Lung (tissue), 17 donors: ENCODE measurements at places on chromosomes 13 and 19. TPM values are rescaled to one million over a fixed set of nuclear protein-coding genes. Genes with fewer than 3 reads are reported as not detected.
A peak's percentile ranks its signal among the peaks of the same experiment; 100 is the strongest.

DNA sequence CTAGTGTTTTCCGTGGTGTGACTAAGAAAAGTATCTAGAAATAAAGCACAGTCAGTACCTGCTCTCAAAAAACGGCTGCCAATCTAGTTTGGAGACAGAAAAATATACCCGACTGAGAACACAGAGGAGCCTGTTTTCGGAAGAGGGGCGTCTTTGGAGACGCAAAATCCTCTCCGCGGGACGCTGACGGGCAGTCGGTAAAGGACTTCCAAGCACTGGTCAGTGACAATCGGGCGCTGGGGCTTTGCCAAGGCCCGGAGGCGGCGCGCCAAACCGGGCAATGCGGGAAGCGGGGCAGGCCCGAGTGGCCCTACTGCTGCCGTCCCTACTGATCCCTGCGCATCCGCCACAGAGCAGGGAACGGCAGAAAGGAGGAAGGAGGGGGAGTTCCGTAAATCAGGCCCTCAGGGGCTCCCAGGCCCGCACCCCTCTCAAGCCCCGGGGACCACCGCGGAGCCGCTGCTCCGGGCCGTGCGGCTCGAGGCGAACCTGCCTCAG, 588 bp upstream of the DPY19L3 start:
- H3K4me3 ChIP-seq: peak overlapping the region; percentile 87
- peaks cover 7% of the 10 kb centered on the region for H3K4me1 ChIP-seq
- peak; percentile 69 for DNase-seq
- H3K27me3 ChIP-seq: no peaks in the 10 kb centered on the region

DNA sequence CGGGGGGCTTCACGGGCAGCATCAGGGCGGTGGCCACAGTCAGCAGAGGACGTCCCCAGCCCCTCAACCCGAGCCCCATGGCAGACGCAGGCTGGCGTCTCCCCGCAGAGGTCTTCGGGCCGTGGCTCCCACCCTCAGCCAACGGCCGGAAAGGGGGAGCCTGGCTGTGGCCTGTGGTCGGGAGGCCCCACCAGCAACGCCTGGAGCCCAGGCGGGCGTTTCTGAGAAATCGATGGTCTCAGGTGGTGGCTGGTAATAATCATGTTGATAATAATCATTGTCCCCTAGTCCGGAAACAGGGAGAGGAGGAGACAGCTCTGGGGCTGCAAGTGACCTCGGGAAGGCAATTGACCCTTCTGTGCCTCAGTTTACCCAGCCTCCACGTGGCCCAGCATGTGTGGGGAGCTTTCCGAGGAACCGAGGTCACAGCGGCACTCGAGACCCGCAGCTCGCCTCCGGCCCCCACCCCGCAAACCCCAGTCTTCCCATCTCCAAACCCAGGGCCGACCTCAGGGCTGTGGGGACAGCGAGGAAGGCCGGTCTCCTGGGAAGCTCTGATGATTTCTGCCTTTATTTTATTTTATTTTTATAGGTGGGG, at the start of gene PRSS57:
TSS of gene PRSS57 (minus strand) at position 101 of the 598 bp plus-strand sequence. CDS start at position 79, 22 bp downstream.
- no peaks in the 10 kb centered on the region for H3K27me3 ChIP-seq
- H3K4me1 ChIP-seq: no peaks in the 10 kb centered on the region
- no peak for DNase-seq
- no peak within 1 kb of the TSS for H3K4me3 ChIP-seq
- H3K36me3 ChIP-seq: no peaks in the 10 kb centered on the region

DNA sequence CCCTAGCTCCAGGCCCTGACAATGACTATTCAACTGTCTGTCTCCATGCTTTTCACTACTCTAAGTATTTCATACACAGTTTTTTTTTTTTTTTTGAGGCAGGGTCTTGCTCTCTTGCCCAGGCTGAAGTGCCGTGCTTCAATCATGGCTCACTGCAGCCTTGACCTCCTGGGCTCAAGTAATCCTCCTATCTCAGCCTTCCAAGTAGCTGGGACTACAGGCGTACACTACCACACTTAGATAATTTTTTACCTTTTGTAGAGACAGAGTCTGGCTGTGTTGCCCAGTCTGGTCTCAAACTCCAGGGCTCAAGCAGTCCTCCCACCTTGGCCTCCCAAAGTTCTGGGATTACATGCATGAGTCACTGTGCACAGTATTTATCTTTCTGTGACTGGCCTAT, 815.4 kb downstream of the DACH1 start:
- H3K27me3 ChIP-seq: no peaks in the 10 kb centered on the region
- H3K4me1 ChIP-seq: no peaks in the 10 kb centered on the region
- no peak overlapping the region for H3K27ac ChIP-seq
- DNase-seq: no peak
- no peaks in the 10 kb centered on the region for H3K36me3 ChIP-seq

- DNase-seq: no peak
- no peaks in the 10 kb centered on the region for H3K36me3 ChIP-seq
- no peaks in the 10 kb centered on the region for H3K27me3 ChIP-seq
- no peaks in the 10 kb centered on the region for H3K4me1 ChIP-seq
These were observed 41.9 kb downstream of the GPC6 start for GRCh38 chr13:93268327-93269028.

- H3K27ac ChIP-seq: no peak overlapping the region
- no peaks in the 10 kb centered on the region for H3K27me3 ChIP-seq
- peaks cover 20% of the 10 kb centered on the region for H3K4me1 ChIP-seq
- DNase-seq: peak; percentile 65
- H3K36me3 ChIP-seq: no peaks in the 10 kb centered on the region
These were observed 420.4 kb upstream of the GPC6 start for GRCh38 chr13:92806215-92806614.

DNA sequence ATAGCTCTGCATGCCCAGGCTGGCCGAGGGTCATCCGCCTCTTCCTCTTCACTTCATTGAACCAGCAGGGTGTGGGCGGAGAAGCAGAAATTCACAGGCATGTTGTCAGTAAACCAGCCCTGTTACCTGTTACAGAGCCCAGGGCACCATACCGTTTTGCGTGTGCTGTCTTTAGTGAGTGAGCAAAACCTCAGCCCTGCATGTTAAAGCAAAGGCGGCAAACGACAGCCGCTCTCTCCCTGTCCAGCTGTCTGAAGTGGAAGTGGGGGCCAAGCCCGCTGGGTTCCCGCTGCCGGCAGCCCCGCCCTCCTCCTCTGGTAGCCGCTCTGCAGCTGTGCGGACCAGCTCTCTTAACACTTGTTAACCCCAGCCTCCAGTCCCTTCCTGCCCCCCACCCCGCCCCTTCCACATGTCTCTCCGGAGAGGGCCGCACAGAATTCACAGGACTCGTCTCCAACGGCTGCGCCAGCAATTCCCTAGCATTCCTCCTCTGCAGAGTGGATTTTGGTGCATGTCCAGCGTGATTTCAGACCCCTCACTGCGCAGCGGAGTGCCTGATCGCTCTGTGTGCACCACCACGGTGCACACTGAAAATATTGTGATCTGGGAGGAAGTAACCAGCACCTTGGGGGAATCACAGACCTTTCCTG, 12.7 kb downstream of the KLHL26 start:
- peaks cover 36% of the 10 kb centered on the region for H3K4me1 ChIP-seq
- peak overlapping the region; percentile 61 for H3K27ac ChIP-seq
- DNase-seq: peak; percentile 86
- H3K36me3 ChIP-seq: no peaks in the 10 kb centered on the region
- no peak overlapping the region for H3K4me3 ChIP-seq

DNA sequence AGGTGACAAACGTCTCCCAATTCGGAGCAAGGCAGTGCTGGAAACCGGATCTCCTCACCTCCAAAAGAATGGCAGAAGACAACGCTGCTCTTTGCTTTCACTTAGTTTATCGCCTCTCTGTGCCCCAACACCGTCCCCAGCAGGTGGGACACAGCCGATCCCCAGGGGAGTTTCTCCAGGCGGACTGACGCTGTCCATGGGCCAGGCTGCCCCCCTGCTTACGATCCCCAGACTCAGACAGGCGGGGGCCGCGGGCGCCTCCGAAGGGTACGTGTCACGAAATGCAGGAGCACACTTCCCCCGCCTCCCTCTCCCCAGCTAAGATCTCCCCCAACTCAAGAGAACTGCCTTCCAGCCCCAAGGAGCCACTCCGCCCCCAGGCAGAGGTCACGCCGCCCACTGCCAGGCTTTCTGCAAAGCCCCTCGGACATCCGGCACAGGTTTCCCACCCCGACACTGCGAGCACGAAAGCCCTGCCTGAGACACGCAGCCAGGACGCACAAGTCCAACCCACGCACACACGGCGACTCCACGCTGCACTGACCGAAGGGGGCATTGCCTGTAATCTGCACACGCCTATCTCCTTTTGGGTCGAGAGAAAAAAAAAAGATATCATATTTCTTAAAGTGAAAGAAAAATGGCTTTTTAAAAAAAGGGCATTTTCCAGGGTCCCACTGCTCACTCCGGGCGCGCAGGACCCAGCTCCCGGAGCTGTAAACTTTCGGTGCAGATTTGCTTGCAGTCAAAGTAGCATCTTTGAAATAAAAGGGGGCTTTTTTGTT, 2.0 kb downstream of the SPRY2 start:
- DNase-seq: peak; percentile 82
- peak overlapping the region; percentile 97 for H3K4me3 ChIP-seq
- peak overlapping the region; percentile 95 for H3K27ac ChIP-seq
- no peaks in the 10 kb centered on the region for H3K27me3 ChIP-seq
- peaks cover 10% of the 10 kb centered on the region for H3K4me1 ChIP-seq

- no peak overlapping the region for H3K4me3 ChIP-seq
- H3K36me3 ChIP-seq: no peaks in the 10 kb centered on the region
- no peak for DNase-seq
These were observed 392.8 kb downstream of the SLITRK6 start for GRCh38 chr13:85406269-85406975.

DNA sequence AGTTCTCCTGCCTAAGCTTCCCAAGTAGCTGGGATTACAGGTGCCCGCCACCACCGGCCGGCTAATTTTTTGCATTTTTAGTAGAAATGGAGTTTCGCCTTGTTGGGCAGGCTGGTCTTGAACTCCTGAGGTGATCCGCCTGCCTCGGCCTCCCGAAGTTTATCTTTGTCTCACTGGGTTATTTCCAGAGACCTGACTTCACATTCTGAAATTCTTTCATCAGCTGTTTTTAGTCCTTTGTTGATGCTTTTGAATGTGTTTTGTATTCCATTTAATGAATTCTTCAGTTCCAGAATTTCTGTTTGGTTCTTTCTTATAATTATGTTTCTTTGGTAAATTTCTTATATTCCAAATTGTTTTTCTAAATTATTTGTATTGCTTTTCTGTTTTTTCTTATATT, 55.4 kb upstream of the MLNR start:
- H3K36me3 ChIP-seq: peaks cover 24% of the 10 kb centered on the region
- H3K4me1 ChIP-seq: no peaks in the 10 kb centered on the region
- no peaks in the 10 kb centered on the region for H3K27me3 ChIP-seq
- DNase-seq: no peak
- no peak overlapping the region for H3K4me3 ChIP-seq

DNA sequence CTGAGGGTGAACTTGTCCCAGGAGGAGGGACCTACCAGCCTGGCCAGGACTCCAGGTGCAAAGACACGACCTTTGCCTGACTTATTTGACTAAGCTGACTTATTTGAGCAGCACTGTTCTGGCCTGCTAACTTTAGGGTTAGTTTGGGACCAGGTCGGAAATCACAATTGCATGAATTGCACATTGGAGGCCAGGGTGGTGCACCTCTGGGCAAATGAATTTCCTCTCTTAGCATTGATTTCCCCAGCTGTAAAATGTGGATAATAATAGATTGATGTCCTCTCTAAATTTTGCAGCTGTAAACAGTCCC, 1.4 kb upstream of the BST2 start:
- peak overlapping the region; percentile 5 for H3K27ac ChIP-seq
- no peaks in the 10 kb centered on the region for H3K36me3 ChIP-seq
- peaks cover 4% of the 10 kb centered on the region for H3K4me1 ChIP-seq
- no peaks in the 10 kb centered on the region for H3K27me3 ChIP-seq

DNA sequence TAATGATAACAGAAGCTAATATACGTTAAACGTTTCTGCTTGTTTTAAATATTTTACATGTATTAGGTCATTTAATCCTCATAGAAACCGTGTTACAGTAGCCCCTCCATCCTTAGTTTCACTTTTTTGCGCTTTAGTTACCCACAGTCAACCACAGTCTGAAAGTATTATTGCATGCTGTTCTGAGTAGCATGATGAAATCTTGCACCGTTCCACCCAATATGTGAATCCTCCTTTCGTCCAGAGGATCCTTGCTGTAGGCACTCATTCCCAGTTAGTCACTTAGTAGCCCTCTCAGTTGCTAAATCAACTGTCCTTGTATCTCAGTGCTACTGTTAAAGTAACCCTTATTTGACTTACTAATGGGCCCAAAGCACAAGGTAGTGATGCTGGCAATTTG, 257.8 kb downstream of the ENOX1 start:
- no peaks in the 10 kb centered on the region for H3K4me1 ChIP-seq
- DNase-seq: no peak

- no peak overlapping the region for H3K27ac ChIP-seq
- H3K36me3 ChIP-seq: no peaks in the 10 kb centered on the region
- H3K4me3 ChIP-seq: no peak overlapping the region
- no peaks in the 10 kb centered on the region for H3K27me3 ChIP-seq
These were observed 266.4 kb upstream of the NBEA start for GRCh38 chr13:34675626-34676025.

- peaks cover 4% of the 10 kb centered on the region for H3K36me3 ChIP-seq
- no peak overlapping the region for H3K4me3 ChIP-seq
- no peaks in the 10 kb centered on the region for H3K27me3 ChIP-seq
- peak overlapping the region; percentile 94 for H3K27ac ChIP-seq
- peaks cover 26% of the 10 kb centered on the region for H3K4me1 ChIP-seq
These were observed 54.1 kb downstream of the TSSK6 start for GRCh38 chr19:19461306-19461670.

GRCh38 chr13:110394371-110394841, 87.3 kb downstream of the COL4A2 start:
- H3K36me3 ChIP-seq: no peaks in the 10 kb centered on the region
- peaks cover 40% of the 10 kb centered on the region for H3K4me1 ChIP-seq
- no peak for DNase-seq
- H3K4me3 ChIP-seq: no peak overlapping the region
- no peaks in the 10 kb centered on the region for H3K27me3 ChIP-seq
- H3K27ac ChIP-seq: no peak overlapping the region

- peaks cover 4% of the 10 kb centered on the region for H3K27me3 ChIP-seq
- no peak overlapping the region for H3K27ac ChIP-seq
- no peaks in the 10 kb centered on the region for H3K4me1 ChIP-seq
- no peaks in the 10 kb centered on the region for H3K36me3 ChIP-seq
- H3K4me3 ChIP-seq: no peak overlapping the region
These were observed 10.7 kb upstream of the EVI5L start for GRCh38 chr19:7819337-7819736.

GRCh38 chr13:79870123-79870522, 389.2 kb downstream of the NDFIP2 start:
- H3K36me3 ChIP-seq: no peaks in the 10 kb centered on the region
- no peak overlapping the region for H3K4me3 ChIP-seq
- peak; percentile 38 for DNase-seq

DNA sequence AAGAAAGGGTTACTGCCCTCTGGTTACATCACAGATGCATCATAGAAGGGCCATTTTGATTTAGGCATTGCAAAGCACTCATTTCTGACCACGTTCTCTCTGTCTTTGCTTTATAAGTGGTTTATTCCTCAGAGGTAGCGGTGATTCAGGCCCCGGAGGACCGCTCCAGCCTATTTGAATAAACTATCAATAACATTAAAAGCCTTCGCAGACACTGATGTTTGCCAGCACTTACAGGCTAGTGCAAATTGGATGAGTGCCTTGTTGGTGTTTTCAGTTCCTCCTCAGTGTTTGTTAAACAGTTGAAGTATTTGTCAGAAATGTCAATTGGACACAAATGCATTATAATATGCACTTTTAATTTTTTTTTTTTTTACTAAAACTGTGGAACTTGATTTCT, 120.2 kb downstream of the RXFP2 start:
- H3K4me1 ChIP-seq: peaks cover 34% of the 10 kb centered on the region
- H3K4me3 ChIP-seq: no peak overlapping the region
- no peaks in the 10 kb centered on the region for H3K36me3 ChIP-seq

The POLRMT gene
- polyA plus RNA-seq: 33.5 TPM

The LAIR1 gene
- polyA plus RNA-seq: 253 TPM

The EIF3K gene
- 344 TPM for polyA plus RNA-seq

The SSC5D gene
- polyA plus RNA-seq: 2.1 TPM

The KASH5 gene
- 1.5 TPM for polyA plus RNA-seq

The AKAP8L gene
- polyA plus RNA-seq: 52.5 TPM

The NXNL1 gene
- polyA plus RNA-seq: not detected
